ENCODE measurements at places on chromosomes 3 and 15.

DNA sequence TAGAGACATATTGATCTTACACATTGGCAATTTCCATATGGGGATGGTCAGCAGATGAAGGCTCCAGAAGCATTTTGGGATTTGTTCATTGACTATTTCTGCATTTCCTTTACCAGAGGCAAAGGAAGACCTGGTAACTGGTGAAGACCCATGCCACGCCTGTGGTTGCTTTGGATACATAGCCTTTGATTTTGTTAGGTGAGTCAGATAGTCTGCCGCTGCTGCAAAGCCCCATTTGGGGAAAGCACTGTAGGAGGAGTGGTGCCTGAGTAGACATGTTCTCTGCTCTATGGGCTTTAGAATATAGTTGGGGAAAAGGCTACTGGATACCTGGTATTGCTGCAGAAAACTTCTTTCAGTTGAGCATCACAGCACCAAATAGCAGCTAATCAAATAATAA lies 56.8 kb downstream of the TFG start:
- no peak for DNase-seq

GRCh38 chr3:176167272-176167671 lies 1030.0 kb downstream of the TBL1XR1 start:
- no peak for DNase-seq

GRCh38 chr3:9876991-9877390 lies 3.1 kb downstream of the CIDEC start:
- DNase-seq, result no peak

- no peak for DNase-seq
Measured at GRCh38 chr3:128382221-128382807, 84.4 kb downstream of the DNAJB8 start.

- peak; percentile 90 for DNase-seq
Measured at GRCh38 chr15:75349851-75350588, 3.2 kb downstream of the NEIL1 start.

DNA sequence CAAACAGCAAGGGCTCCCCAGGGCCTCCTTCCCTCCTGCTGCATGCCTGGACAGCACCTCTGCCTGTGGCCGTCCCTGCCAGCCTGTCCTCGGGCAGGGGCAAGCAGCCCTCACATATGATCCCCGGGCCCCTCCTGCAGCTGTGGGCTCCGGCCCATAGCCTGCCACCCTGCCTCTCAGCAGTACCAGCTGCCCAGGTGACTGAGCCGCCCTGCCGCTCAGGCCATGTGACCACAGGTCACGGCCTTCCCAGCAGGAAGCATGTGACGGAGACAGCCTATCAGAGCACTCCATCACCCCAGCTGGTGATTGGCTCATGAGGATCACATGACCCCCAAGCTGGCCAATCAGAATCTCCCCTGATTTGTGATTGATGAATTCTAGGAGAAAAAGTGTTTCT lies 23.9 kb downstream of the ALDH1L1 start:
- DNase-seq, result no peak

DNA sequence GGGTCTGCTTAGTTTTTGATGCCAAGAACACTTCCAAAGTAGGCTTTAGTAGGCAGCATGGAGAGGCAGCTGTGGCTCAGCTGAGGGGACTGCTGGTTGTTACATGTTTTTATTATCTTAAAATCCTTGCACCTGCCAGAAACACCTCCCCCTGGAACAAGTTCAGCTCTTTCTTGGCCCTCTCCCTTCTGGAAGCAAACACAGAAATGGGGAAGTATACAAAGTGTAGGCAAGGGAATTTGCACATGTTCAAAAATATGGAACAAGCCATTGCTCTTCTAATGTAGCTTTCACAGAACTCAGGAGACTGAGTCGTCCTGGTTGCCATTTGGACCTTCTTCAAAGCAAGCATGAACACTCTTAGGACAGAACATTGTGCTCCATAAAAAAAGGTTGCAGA lies 169.1 kb upstream of the SEMA6D start:
- DNase-seq, result no peak

DNA sequence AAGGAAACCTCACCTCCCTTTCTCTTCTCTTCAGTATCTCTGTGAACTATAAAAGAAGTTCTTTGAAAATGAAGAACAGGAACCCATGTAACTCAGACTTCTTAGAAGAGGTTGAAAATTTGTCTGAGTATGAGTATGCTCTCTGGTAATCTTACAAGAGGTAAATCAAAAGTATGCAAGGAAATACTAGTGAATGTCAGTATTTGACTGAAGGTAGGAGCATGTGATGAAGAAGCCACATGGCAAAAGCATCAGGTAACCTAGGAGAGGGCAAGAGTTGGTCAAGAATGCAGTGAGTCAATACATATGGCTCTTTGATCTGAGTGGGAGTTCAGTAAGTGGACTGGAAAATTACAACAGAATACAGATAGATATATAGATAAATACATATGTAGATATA lies 133.0 kb upstream of the NECTIN3 start:
- no peak for DNase-seq

GRCh38 chr3:140974900-140975299 lies 33.3 kb downstream of the SLC25A36 start:
- no peak for DNase-seq

DNA sequence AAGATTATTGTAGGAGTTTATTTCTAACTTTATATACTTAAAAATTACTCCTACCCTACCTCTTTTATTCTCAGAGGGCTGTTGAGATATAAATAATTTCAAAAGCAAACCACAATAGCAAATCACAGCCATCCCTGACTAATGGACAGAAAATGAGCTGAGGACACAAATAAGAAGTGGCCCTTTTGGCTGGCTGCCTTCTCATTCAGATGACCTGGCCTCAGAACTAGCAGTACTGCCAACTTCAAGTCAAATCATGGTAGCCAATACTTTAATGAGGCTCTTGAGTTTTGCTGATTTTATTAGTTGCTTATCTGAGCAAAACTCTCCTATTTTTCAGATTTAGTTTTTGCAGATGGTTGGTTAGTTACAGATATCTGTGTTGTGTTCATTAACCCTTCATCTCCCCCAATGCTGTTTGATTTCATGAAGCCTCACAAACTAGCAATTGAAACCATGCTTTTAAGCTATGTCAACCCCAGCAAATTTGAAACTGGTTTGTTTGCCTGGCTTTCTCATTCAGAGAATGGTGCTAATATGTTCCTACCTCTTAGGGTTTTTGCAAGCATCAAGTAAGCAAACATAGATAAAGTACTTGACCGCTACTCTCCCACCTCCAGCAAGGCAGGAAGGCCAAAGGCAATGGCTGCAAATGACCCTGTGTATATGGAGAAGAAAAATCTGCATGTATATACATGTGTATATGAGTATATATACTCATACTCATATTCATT lies 73.4 kb upstream of the HACD2 start:
- DNase-seq, result no peak

DNA sequence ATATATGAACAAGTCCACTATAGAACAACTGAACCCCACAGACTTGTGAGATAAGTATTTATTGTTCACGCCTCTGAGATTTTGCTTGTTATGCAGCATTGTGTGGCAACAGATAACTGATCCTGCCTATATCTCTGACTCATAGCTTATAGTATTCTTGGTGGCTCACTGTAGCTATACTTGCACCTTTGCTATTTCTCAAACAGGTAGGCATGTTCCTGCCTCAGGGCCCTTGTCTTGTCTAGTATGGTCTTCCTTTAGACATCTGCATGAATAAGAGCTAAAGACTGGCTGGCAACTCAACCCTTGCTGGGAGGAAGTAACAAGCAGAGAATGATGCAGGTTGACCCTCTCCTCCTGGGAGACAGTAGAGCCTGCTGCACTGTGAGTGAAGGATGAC lies 256.1 kb downstream of the CHST2 start:
- DNase-seq, result no peak

DNA sequence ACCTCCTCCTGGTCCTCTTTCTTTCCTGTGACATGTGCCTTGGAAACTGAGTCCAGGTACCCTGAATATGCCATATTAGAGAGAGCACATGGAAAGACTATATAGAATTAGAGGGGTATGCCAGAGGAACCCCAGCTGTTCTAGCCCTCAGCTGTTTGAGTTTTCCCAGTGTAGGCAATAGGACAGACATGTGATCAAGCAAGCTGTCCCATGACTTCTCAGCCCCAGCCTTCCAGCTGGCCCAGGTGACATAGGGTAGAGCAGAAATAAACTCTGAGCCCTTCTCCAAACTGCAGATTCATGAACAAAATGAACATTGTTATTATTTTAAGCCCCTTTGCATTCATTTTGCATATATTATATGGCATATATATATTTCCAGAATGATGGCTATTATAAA lies 118.7 kb downstream of the PPM1L start:
- DNase-seq, result no peak

- DNase-seq, result no peak
Measured at GRCh38 chr3:169286992-169287391, 376.5 kb downstream of the MECOM start.

- DNase-seq, result peak; percentile 40
Measured at GRCh38 chr3:30319713-30320112, 286.7 kb upstream of the TGFBR2 start.

DNA sequence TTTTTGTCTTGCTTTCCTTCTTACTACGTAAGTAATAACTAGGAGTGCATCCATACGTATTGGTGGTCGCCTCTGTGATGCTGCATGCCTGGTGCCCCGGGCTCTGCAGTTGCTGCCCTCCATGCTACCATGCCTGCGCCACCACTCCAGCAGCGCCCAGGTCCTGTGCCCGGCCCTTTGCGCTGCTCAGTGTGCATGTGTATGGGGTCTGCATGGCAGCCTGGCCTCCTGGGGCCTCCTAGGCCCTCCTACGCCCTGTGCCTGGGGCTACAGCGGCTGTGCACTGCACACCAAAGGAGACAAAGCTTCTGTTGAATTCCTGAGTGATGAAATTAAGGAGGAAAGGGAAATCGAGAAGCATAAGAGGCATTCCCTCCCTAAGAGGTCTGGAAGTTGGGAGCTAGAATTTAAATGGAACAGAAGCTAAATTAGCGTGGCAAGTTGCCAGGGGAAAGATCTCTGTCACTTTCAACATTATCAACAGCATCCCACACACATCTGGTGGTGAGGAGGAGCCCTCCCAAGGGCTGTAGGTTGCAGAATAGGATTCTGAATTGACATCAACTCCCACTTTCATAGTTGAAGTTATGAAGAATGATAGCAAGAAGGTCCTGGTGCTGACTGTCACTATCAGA lies 275.0 kb upstream of the CHRM5 start:
- no peak for DNase-seq

GRCh38 chr3:108175352-108175751 lies 46.9 kb downstream of the IFT57 start:
- no peak for DNase-seq

GRCh38 chr3:133733226-133733625 lies 13.0 kb upstream of the TF start:
- no peak for DNase-seq

DNA sequence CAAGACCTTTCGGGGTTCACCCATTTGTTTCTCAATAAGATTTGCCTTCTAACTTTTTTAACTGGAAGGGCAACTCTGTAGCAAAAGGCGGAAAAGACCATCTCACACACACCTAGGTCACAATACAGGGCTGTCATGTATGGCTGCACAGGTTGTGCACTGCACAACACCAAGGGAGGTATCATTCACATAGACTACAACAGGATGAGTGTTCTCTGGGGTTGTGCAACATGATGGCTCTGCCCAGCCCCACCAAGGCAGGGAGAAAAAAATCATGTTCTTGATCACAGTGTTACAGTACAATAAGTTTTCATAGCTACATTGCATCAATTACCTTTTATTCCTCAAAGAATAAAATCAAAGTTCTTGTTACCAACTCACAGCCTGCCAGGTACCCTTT lies 52.8 kb downstream of the ANXA2 start:
- DNase-seq, result no peak

DNA sequence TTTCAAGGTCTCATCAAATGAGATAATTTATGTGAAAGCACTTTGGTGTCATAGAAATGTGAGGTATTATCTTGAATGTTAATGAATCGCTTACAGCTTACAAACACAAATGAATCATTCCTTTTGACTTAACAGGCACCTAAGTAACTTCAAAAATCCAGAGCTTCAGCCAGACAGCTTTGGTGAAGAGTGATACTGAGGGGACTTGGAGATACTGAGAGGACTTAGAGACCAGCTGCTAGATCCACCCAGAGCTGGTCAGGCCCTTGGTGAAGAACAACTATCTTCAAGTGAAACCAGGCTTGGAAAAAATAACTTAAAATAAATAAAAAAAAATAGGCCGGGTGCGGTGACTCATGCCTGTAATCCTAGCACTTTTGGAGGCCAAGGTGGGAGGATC lies 16.2 kb upstream of the ZFYVE19 start:
- DNase-seq, result no peak

DNA sequence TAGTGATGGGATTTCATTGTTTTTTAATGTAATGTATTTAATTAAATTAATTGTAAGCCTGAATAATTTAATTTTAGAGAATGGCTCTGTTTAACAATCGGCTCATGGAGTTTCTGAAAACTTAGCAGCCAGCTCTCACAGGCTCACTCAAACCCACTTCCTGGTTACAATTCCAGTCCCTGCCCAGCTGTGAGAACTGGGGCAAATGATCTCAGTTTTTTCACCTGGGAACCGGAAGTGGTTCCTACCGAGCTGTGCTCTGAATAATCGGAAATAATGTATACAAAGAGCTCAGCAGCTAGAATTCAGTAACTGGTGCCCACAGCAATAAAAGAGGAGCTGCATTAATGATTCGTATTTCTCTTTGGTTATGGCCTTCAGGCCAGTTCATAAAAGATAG lies 244.3 kb upstream of the MCTP2 start:
- DNase-seq, result peak; percentile 32

GRCh38 chr15:78212546-78213424 lies 21.6 kb downstream of the ACSBG1 start:
- no peak for DNase-seq

DNA sequence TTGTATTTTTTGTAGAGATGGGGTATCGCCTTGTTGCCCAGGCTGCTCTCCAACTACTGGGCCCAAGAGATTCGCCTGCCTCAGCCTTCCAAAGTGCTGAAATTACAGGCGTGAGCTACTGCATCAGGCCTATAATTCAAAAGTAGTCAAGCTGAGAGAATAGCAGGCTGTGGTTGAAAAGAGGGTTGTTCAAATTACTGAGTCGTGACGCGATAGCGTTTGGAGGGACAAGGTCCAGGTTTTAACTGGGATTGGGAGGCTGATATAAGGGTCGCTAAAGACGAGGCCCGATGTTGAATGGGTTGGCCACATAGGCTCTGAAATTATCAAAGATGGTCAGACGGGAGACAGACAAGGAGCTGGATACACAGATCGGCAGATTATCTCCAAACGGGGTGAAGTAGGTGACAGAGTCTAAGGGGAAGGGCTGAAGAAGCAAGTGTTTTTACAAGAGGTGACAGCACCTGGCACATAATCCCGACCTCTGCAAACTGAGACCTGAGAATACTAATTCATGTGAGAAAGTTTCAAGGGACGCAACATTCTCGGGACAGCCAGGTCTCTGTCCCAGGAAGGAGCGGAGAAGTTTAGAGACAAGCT lies 759 bp upstream of the ARID3B start:
- no peak for DNase-seq

GRCh38 chr3:53375019-53375418 lies 27.7 kb upstream of the DCP1A start:
- DNase-seq, result no peak

DNA sequence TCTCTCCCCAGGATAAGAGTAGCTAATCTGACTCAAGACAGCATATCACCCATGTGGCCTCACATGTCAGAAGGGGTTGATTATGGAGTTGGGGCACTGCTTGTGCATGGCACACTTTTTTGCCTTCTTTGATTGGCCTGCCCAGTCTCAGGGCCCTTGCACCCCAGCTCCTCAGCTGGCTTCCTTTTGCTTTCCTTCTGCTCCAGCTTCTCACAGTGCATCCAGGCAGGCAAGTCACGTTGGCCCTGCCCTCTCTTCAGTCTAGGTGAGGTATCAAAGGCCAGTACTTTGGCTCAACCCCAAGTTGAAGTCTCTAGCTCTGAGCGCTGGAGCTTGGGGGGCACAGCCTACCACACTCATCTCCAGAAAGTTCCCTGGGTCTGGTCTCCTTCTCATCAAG lies 42.2 kb downstream of the NGRN start:
- no peak for DNase-seq

Measured in T-cell (primary cell).